ENCODE measurements at places on chromosomes 11 and 22.
A peak's percentile ranks its signal among the peaks of the same experiment; 100 is the strongest.

DNA sequence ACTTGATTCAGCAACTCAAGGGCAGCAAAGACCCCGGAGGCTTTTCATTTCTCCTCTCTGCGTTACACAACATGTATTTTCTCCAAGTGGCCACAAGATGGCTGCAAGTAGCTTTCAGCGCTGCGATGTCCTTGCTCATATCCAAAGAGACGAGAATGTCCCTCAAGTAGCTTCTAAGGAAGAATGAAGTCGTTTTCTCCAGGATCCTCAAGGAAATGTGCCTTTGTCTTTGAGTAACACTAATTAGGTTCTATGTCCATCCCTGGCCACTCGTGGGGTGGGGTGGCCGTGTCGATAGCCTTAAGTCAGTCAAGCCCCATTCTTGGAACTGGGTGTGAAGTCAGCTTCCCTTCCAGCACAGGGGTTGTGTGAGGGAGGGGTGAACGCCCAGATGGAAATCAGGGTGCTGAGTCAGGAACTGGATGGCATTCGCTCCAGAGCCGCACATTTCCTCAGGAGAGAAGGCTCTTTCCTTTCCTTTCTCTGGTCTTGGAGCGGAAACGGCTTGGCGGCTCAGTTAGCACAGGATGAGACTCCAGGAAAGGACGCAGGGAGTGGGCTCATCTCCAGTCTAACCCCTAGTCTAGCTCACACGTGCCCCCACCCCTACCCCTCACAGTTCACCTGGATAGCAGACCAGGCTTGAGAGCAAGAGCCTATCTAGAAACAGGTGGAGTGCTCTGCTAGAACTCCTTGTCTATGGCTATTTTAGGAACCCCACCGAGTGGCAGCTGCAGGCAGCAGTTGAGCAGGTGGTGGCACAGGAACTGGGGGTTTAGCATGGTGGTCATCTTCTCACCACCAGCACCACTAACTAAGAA is 44.3 kb downstream of the NNMT start:
- peak; percentile 3 for DNase-seq

DNA sequence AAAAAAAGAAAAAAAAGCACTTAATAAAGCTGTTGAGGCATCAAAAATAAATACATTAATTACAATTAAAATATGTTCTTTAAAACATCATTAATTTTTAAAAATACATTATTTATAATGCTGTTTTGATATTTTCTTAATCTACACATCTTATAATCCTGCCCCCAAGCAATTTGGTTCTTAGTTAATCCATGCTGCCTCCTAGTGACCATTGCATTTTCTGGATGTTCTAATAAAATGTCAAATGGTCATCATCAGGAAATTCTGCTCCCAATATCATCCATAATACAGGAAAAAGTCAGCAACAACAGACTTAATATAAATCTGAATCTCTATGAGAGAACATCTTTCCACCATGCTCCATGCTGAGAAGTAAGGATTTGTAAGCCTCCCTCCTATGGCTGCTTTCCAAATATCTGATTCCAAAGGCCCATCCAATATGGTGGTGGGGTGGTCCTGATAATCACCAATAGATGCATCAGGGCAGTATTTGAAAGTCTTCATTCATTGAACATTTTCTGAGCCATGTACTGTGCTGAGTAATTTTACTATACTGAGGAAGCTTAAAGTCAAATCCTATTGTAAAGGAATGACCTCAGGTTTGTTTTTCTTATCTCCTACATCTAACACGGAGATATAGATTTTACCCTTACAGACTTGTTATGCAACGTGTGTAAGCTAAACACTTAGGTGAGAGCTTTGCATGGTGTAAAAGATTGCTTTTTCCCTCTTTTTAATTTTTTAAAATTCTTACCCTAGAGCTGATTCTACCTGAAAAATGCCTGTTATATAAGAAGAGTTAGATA is 124.7 kb upstream of the BMAL1 start:
- DNase-seq = no peak

GRCh38 chr22:43262990-43263644 is 76.2 kb upstream of the TTLL12 start:
- no peak for DNase-seq

DNA sequence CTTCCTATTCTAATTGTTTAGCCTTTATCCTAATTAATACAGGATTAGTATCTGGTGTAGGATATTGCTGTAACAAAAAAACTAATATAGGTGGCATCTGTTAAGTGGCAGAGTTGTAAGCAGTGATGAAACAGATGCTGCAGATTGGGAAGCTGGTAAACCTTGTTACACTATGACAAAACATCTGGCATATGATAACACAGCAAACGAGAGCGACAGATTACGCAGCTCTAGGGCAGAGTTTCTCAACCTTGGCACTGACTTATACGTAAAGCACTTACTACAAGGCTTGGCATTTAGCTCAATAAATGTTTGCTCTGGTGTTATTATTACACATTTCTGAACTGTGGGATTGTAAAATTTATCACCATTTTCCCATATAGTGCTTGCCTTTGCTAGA is 137.0 kb downstream of the ATG16L2 start:
- DNase-seq = no peak

GRCh38 chr11:87462171-87462570 is 424.4 kb downstream of the TMEM135 start:
- DNase-seq = no peak

DNA sequence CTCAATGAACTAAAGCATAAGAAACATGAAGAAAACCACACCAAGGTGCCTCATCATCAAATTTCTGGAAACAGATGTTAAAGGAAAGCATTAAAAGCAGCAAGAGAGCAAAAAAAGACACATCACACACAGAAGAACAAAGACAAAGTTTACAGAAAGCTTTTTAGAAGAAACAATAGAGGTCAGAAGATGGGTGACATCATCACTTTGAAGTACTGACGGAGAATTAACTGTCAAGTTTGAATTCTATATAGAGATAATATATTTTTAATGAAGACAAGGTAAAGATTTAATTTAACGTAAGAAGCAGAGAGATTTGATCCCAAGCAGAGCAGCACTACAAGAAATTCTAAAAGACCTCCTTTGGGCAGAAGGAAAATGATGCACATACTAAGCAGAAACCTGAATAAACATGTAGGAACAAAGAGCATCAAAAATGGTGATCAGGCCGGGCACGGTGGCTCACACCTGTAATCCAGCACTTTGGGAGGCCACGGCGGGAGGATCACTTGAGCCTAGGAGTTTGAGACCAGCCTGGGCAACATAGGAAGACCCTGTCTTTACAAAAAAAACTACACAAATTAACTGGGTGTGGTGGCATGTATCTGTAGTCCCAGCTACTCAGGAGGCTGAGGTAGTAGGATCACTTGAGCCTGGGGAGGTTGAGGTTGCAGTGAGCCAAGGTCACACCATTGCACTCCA is 63.3 kb upstream of the RTL6 start:
- DNase-seq = no peak

DNA sequence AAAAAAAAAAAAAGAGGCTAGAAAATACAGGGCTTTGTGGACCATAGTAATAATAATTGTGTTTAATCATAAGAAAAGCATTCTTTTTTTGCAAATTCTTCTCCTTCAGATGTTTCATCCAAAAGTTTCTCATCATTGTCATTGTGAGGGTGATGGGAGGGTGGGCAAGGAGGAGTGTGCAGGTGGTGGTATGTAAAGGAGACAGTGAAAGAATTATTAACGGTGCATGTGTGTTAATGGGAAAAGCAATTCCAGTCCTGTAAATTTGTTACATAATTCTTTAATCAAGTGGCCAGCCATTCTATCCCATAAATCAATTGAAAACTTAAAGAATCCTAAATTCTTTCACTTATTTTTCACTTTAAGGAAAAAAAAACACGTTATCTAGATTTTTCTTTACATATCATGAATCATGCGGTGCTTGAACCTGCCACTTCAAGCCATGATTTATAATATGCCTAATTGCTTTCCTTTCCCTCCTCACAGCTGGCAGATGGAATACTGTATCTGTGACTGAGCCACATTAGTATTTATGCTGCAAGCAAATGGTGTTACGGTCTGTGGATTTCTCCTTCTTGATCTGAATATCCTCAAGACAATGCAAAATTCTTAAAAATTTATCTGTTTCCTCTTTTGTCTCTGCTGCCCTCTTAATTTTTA is 318.5 kb downstream of the JRKL start:
- DNase-seq = no peak

GRCh38 chr11:61447601-61448551 is 18.0 kb downstream of the SDHAF2 start:
- DNase-seq = no peak

DNA sequence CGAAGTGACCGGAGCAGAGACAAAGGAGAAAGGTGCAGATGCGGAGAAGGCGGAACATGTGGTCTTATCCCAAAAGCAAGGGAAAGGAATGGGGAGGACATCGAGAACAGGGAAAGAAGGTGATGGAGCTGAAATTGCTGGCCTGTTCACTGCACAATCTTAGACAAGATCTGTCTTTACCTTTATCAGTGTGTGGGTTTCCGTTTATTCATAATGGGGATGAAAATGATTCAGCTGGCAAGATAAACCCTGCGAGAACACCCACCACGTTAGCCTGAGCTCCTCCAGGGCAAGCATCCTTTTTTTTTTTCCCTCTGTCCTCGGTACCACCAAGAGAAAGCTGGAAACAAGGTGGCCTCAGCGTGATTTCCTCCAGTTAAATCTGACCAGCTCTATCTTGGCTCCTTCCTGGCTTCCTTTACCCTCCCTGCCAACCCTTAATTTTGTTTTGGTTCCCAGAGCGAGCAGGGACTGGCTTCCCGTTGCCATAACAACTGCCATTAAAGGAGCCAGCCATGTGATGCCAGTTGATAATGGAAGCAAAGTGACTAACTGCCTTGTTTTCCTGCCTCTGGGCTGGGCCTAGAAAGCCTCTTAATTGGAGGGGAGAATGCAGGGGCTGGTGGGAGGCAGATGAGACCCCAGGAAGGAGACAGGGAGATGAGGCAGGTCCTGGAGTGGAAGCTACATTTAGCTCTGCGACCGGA is 4.2 kb downstream of the SGSM1 start:
- DNase-seq = peak; percentile 58

GRCh38 chr11:69202511-69203221 is 46.9 kb downstream of the SMIM38 start:
- DNase-seq = no peak

DNA sequence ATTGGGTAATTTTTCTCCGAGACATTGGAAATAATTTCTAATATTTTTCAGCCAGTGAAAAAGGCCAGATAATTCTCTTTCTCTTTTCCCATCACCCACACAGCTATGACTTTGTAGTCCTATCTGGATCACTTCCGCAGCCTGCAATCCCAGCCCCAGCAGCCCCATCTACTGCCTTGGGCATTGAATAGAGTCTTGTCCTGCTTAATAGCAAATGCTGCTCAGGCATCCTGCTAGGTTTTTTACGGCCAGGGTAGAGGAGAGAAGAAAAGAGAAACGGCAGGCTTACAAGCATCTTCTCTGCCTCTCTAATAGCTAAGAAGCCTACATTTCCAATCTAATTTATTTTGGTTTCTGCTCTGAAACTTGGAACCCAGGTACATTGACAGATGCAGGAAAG is 154.3 kb upstream of the B3GAT1 start:
- no peak for DNase-seq
